DMS79 (cell line): ENCODE measurements at places on chromosomes 6 and 20.

GRCh38 chr6:88177961-88178464 is 11.9 kb upstream of the CNR1 start:
- DNase-seq = no peak

GRCh38 chr20:38919683-38920082 is 6.5 kb upstream of the FAM83D start:
- no peak for DNase-seq

- DNase-seq = peak; percentile 67
Measured at GRCh38 chr6:42782689-42783176, 881 bp downstream of the BICRAL start.

- DNase-seq = peak; percentile 57
Measured at GRCh38 chr6:148817689-148818088, 70.9 kb downstream of the UST start.
